ENCODE measurements at places on chromosomes 1 and 21.
A peak's percentile ranks its signal among the peaks of the same experiment; 100 is the strongest.

DNA sequence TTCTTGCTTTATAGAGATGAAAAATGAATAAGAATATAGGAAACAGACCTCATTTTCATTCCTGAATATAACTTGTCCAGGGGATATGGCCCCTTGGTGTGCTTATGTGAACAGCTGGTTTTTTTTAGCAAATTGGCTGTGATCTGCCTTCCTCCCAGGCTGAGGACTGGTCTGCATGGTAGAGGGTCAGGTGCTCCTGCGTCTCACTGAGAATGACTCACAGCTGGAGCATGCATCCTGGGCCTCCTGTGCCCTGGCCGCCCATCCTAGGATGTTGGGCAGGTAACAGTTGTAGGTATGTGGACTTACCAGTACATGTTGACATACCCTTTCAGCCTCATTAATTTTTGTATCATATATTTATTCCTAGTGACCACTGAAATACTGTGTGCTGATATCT, 29.8 kb downstream of the AGT start:
- DNase-seq = no peak

DNA sequence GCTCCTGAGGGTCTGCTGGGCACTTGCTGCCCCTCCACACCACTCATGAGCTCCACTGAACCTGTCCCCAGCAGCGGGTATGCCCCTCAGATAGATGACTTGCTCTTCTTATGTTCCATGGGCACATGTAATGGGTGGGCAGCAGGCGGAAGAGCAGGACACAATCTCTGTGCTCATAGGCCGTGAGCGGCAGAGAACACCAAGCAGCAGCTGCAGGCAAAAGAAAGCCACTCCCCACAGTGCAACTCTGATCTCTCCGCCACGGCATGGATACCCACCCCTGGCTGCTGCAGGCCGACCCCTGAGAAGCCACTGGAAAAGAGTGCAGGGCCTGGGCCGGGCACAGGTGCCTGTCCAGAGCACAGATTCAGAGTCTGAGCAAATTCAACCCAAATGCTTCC, 135.2 kb upstream of the RUNX3 start:
- no peak for DNase-seq

DNA sequence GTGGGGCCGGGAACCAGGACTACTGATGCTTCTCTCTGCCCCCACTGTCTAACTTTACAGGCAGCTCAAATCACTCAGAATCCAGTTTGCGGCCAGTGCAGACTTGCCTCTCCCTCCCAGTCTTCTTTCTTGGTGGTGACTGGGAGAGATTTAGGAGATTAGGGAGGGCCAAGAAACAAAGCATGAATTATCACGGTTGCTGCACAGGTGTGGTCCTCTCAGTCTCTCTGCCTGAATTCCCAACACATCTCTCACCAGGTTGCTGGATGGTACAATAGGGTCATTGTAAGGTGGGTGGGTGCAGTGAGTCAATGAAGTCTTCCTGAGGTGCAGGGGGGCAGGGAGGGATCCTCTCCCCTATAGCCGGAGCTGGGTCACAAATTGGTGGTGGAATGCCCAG, 12.6 kb downstream of the S100A11 start:
- DNase-seq = no peak

DNA sequence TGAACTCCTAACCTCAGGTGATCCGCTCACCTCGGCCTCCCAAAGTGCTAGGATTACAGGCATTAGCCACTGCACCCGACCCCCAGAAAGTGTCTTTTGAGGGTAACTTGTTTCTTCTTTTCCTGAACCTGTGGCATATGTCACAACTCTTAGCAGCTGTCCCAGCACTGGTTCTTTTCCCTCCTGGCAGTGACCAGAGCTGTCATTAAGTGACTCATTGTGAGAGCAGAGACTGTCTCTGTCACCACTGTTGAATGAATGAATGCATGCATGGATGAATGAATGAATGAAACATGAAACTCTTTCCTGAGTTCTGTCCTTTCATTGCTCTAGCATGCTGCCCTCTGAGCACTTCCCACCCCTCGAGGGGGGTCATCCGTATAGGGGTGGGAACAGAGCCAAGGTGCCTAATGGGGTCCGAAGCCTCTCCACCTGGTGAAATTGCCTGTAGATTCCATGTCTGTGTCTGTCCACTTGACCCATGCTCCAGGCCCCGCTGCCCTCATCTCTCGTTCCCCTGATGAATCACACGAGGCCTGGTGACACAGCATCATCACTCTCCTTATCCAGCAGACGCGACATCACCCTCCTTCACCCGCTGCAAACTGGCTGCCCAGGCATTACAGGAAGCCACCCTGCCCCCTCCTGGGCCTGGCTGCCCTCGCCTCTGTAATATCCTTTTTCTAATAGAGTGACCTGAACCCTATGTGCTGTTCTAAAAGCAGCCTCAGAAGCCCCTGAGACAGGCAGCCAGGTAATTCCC, 75.0 kb downstream of the IGSF21 start:
- DNase-seq = no peak

GRCh38 chr1:6612641-6613360, 730 bp upstream of the PHF13 start:
- DNase-seq = peak; percentile 68

DNA sequence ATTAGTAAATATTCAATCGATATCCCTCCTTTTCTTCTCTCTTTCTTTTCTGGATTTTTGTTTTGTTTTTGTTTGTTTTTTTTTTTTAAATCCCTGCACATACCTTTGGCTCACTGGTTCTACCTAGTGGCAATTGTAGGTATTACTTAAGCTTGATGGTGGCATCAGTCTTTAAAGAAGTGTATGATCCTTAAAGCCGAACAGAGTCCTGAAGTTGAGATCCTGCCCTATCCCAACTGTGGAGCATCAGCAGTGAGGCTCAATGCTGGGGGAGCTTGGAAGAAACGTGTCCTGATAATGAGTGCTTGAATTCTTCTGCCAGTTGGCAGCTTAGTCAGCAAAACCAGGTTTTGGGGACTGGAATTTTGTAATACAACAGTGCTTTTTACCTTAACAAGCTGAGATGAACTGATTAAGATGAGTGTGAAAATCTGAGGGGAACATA, 60.8 kb downstream of the FASLG start:
- peak; percentile 54 for DNase-seq

DNA sequence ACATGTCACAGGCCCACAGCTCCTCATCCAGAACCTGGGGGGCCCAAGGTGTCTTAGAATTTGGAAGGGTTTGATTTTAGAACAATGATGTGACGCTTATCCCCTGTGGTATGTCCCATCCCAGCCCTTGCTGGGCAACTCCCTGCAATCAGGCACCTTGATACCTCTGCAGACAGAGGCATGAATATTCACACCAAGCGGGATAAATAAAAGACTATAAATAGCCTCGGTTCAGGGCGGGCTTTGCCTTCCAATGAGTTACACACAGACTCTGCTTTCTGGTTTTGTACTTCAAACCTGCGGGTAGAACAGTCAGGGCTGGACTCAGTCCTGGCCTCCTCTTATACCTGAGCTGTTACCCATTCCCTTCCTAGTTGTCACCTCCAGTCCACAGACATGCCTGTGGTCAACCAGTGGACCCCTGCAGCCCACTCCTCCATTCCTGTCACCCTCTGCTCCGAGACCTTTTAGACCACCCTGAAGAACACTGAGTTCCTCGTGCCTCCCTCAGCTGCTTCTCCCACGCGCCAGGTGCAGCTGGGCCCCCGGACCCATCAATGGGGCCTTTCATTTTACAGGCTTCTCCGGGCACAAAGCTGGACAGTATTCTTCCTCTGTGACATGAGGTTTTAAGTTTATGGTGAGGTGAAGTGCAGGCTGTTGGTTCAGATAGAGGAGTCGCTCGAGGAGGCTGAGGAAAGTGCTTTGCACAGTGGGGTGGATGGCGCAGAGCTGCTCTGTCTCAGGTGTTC, 120.1 kb upstream of the TNR start:
- no peak for DNase-seq

- DNase-seq = no peak
Measured at GRCh38 chr1:61569303-61569621, 155.7 kb downstream of the TM2D1 start.

DNA sequence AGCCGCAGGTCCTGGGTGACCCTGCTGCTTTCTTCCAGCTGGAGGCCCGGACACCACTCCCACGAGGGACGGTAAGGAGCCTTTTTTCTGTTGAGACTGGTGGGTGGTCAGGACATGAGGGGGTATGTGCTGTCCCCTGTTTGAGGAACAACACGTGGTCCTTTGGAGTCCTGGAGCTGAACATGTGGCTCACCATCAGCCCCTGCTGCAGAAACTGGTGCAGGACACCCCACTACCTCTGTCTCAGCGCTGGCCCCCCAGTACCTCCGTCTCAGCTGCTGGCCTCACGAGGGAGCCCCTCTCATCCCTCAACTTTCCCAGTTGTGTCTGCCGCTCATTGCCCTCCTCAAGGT, 34.7 kb downstream of the SLC19A1 start:
- no peak for DNase-seq

DNA sequence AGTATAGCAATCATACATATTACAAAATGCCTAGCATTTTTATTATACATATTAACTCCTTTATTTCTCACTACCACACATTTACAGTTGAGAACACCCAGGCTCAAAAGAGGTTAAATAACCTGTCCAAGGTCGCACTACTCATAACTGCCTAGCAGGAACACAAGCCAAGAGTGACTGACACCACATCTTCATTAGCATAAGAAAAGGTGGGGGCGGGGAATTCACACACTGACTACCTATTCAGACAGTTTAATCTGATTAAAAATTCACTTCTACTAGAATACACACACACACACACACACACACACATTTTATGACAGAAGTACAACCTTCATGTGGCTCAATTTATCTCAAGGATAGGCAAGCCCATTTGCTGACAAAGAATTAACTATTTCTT, 77.8 kb upstream of the CACHD1 start:
- DNase-seq = no peak
